ENCODE measurements at places on chromosomes 16 and 17.

DNA sequence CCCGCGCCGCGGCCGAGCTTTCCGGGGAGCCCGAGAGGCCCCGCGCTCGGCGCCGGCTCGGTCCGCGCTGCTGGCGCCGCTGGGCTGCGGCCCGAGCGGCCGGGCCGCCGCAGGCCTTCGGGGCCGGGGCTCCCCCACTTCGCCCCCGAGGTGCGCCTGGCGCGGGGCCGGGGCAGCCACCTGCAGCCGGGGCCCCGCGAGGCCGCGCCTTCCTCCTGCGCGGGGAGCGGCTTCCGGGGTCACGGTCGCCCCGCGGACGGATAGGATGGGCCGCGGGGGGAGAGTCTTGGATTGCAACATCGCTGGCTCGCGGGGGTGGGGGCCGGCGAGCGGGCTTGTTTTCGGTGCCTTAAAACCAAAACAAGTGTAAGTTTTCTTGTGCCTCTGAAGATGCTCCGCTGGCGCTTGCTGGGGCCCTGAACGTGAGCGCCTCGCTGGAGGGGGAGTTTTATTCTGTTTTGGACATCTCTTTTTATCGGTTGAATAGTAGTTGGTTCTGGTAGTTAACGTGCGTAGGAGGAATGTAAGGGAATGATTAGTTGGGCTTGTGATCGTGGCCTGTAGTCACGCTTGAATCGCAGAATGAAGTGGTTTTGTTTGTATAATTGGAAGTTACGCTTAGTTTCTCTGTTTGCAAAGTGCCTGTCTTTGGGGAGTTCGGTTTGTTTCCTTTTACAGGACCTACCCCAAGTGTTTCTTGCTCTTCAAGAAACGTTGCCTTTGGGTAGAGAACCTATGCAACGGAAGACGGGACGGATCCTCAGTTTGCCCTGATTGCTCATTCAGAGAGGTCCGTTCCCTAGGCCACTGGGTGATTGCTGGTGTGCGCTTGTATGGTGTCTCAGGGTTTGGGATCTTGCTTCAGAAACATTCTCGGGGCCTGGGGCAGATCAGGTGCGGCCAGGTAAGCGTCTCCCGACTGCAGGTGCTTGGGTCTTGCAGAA lies 724 bp downstream of the UBE2I start:
- peak; percentile 52 for DNase-seq

DNA sequence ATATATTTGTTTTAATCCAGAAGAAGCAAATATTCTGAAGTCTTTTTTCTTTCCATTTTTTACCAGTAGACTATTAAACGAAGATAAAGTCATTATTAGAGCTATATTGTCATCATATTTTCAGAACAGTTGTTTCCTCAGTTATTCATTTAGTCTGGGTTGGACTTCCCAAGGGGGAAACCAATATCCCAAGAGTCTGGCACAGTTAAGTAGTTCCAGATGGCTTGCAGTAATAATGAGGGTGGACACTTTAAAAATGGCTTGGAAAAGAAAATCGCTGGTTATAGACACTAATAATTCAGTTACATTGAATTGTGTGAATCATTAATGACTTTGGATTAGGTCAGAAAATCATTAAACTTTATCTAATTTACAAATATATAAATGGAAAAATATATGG lies 3.9 kb downstream of the PPM1E start:
- DNase-seq, result no peak

- no peak for DNase-seq
Observed at GRCh38 chr16:68283801-68284598, 19.7 kb downstream of the SLC7A6 start.

DNA sequence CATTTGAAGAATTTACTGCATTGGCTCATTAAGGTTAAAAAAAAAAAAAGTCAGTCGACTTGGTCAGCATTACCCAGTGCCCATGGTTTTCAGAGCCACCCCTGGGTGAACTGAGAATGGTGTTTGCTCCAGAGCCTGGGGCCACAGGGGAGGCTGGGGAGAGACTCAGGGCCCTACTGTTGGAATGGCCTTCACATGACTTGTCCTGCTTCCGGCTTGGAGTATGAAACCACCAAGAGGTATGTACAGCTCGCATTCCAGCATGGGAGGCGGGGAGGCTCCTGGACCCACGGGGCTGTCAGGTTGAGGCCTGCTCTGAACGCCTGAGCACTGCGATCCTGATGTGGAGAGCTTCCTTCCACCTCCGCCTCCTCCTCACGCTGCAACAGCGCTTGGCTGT lies 36.8 kb downstream of the MSI2 start:
- DNase-seq, result no peak
